ENCODE measurements at places on chromosomes 6 and 20.

DNA sequence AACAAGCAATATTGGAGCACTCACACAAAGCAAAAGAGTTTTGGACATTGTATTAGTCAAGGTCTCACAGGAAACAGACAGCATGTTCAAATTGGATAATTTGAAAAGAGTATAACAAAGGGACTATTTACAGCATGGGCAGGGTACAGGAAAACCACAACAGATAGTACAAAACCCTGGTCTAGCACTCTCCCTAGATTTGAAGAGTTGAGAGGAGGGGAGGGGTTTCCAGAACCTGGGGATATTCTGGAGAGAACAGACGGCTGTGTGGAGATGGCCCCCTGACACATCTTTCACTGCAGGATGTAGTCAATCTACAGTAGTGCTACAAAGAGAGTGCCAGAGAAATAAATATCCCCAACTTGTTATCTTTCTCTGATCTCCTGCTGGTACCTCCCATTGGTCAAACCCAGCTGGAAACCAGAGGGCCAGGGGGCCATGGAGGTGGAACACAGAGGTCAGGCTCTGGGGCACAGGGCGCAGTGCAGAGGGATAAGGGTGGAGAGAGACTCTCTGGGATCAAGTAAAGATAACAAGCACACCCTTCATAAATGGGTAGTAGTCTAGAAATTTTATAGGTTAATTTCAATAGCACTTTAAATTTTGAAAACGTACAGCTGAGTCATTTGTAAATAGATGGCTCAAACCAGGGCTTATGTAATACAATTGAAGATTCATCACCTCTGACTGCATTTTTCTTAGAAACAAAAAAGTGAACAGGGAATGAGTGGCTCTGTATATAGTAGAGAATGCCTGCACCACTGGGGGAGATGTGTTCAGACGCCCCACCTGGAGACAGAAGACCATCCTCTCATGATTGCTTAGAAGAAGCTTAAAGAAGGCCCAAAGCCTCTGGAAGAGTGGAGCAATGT is 25.7 kb downstream of the RCAN2 start:
- no peak for DNase-seq

- no peak for DNase-seq
These were observed 623.8 kb downstream of the PHF3 start for GRCh38 chr6:64259372-64259771.

GRCh38 chr6:126531840-126532239 is 191.9 kb downstream of the CENPW start:
- DNase-seq = no peak

DNA sequence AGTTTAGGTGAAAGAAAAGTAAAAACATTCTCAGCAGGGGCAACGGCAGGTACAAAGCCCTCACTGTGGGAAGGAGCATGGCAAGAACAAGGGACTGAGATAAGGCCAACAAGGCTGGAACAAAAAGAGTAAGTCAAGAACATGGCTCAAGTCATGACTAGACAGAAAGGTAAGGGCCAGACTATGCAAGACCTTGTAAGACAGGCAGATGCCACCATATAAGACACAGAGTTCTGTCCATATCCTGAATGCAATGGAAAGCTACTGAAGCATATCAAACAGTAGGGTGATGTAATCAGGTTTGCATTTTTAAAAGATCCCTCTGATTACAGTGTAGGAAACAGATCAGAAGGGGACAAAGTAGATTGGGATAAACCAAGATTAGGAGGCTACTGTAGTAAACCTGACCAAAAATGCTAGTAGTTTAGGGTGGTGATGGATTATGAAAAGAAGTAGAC is 5.5 kb downstream of the REV3L start:
- no peak for DNase-seq

- no peak for DNase-seq
These were observed 1.3 kb upstream of the ASXL1 start for GRCh38 chr20:32356622-32357374.

DNA sequence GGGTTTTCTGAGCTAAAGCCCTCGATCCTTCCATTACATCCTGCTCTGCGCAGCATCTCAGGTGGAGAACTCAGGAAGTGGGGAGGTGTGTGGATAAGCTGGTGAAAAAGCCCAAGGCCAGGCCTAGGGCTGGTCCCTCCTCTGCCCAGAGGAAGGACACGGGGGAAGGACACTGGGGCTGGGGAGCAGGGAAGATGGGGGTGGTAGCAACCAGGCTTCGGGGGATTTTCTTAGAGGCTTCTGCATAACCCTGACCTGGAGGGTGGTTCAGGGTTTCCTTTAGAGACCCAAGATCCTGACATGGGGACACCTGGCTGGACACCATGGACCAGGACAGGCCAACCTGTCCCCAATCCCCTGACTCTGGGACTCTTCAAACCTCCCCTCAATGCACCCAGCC is 37.9 kb downstream of the SUN5 start:
- no peak for DNase-seq

Measured in NCI-H2227 treated with DMSO at 0.1 percent for 48 hours (cell line).